ENCODE measurements at places on chromosomes 1 and 21.

- DNase-seq, result no peak
Measured at GRCh38 chr1:183480971-183481441, 8.7 kb downstream of the SMG7 start.

GRCh38 chr1:1034439-1034781, 14.5 kb downstream of the AGRN start:
- DNase-seq, result no peak

DNA sequence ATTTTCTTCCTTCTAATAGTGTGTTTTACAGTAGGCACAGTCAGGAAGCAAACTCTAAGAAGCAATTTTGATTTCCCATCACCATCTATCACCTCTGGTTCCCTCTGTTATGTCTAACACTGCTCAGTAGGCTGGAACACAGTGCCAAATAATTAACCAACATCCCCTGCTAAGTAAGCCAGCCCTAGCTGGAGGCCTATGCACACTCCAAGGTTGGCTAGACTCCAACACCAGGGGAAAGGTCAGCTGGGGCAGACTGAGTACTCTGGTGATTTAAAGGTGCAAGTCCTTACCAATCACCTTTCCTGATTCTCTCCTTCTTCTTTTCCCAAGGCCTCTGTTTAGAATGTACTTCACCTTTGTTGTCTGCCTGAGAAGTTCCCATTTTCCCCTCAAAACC, 46.5 kb upstream of the BEND5 start:
- DNase-seq, result no peak

GRCh38 chr1:103110701-103111100, 2.4 kb upstream of the COL11A1 start:
- no peak for DNase-seq

DNA sequence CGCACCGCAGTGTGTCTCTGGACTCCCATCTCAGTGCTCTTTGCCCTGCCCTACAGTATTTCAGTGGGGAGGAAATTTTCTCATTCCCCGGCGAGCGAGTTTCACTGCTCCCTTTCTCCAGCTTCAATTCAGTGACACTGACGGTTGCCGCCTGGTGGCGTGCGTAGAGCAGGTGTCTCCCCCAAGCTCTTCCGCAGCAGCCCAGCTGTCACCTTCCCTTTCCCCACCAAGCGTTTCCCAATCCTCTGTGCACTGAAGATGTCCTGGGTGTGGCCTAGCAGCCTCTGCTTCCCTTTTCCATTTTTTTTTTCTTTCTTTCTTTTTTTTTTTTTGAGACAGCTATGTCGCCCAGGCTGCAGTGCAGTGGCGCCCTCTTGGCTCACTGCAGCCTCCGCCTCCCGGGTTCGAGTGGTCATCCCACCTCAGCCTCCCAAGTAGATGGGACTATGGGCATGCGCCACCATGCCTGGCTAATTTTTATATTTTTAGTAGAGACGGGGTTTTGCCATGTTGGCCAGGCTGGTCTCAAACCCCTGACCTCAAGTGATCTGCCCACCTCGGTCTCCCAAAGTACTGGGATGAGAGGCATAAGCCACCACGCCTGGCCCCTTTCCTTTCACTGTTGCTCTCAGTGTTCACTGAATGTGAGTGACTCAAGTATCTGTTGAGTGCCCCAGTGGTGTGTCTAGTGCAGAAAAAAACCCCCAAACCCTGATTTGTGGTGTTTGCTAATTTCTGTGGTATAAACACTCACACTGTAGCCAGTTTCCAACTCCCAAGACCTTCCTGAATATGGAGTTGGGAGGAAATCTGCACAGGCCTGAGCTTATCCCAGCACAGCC, 30.1 kb downstream of the TNFRSF1B start:
- peak; percentile 92 for DNase-seq

GRCh38 chr21:33931799-33932390, 16.3 kb upstream of the ATP5PO start:
- DNase-seq, result peak; percentile 59

DNA sequence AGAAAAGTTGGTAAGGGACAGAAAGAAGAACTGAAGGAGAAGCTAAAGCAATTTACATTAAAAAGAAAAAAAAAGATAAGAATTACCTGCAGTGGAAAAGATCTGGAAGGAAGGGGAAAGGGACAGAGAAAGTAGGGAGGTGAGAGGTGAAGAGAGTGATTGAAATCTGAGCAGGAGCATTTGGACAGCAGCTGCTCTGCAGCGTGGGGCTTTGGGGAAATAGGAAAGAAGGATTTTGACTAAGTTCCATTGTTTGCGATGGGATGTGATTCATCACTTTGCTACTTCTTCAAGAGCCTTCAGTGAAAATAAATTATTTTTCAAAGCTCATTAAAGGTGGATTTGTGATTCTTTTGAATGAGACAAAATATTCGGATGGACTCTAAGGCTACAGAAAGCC, 26.1 kb upstream of the NMNAT2 start:
- no peak for DNase-seq

DNA sequence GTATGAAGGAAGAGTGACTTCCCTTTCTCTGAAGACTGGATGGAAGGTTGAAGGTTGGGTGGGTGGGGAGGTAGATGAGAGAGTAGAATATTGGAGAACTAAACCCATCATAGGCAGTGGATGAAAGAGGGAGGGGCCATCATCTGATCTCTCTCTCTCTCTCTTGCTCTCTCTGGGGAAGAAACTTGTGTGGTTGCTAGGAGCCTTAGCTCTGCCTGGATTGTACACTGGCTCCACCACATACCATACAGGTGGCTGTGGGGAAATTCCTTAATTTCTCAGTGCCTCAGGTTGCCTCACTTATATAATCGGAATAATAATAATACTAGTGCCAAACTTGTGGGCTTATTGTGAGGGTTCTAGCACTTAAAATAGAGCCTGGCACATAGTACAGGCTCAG, 9.5 kb downstream of the XCL1 start:
- no peak for DNase-seq

DNA sequence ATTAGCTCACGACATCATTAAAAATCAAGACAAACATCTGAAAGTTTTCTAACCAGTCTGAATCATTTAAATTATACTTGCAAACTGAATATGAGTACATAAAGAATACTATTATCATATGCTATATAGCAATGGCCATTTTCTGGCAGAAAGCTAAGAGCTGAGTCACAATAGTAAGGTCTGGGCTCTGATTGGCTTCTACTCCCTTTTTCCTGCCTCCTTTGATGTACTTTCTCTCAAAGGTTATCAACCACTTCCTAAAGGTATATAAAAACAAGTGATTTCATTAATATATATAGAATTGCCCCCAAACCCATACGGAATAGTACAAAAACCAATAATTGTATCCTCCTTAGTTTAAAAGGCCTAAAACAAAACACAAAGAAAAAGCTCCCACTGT, 7.0 kb downstream of the KCNA3 start:
- no peak for DNase-seq

DNA sequence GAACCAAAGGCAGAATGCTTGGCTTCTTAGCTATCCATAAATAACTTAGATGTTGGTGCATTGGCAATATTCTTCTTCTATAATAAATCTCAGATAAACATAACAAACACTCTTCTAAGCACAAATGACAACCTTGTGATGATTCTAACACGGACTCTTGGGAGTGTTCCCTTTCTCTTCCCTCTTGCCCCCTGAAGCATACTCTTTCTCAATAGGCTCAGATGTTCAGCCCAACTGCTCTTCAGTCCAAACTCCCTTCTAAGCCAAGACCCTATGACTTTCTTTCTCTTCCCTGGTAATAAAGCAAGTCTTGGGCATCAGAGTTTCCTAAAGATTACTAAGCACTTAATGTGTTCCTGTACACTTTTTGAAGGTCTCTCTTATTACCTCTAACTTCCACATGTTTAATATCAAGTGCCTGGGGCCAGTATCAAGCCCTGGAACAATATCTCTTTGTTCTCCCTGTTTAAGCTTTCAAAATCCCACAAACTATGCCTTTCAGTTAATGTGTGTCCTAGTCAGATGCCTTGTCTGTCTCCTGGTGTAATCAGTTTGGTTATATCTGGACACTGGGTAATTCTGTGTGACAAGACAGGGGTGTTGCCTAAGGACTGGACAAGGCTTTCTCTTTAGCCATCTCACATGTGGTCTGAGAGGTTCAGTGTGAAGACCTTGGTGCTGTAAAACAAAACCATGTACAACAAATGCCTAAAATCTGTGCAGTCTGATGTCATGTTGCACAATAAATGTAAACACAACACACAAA, 92.9 kb upstream of the IVNS1ABP start:
- peak; percentile 16 for DNase-seq
